ENCODE measurements at places on chromosomes 7 and 10.

GRCh38 chr10:98400482-98400881, 14.5 kb downstream of the PYROXD2 start:
- DNase-seq = no peak

- DNase-seq = no peak
These were observed 550 bp upstream of the CALU start for GRCh38 chr7:128738570-128739047.

- no peak for DNase-seq
These were observed 63.2 kb downstream of the KCNMA1 start for GRCh38 chr10:77574438-77574837.

GRCh38 chr7:133419041-133419440, 166.2 kb downstream of the EXOC4 start:
- no peak for DNase-seq

DNA sequence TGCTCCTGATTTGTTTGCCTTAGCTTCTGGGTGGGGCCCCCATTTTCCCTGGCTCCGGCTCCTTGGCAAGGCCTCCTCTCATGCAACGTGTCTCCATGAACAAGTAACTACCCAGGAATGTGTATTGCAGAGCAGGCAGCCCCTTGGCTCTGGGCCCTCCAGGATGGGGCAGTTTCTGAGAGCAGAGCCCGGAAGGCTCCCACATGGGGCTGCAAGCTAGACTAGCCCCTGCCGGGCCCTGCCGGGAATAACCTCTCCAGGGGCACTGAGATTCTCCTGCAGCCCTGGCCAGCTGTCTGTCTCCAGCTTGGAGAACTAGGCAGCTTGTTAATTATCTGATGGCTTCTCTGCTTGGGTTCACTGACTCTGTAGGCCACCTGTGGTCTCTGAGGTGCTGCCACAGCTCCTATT, 184.0 kb upstream of the INHBA start:
- no peak for DNase-seq

DNA sequence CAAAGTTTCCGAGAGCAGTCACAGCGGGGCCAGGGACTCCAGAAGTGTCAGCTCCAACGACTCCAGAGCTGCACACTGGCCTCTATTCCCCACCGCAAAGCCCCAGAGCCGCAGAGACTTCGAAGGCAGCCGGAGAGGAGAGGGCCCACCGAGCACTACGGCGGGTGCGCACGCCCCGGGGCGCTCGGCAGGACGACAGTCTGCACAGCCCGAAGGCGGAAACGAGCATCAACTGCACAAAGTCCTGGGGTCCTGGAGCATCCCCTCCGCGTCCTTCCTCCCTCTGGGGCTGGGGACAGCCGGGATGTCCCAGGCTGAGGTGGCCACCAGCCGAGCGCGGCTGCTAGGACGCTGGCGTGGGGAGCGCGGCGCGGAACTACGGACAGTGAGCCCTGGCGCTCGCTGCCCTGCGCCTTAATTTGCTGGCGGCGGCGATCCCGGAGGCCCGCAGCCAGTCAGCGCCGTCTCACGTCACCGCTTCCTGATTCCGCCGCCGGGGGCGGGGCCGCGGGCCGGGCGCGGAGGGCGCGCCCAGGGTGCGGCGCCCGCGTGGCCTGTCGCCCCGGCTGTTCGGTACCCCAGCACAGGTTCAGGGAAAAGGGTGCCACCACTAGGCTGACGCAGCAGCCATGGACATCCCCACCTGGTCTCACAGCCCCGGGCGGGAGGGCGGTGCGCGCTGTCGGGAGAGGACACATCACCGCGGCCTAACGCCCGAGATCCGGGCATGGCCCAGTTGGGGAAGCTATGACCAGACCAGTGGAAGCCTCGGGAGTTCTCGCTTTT, at the start of gene TBX20:
TSS of gene TBX20 (minus strand) at position 391 of the 786 bp plus-strand sequence. CDS start 480 bp downstream, outside the sequence.
- DNase-seq = peak; percentile 47

- DNase-seq = no peak
These were observed 644 bp upstream of the ABI1 start for GRCh38 chr10:26861205-26861998.

DNA sequence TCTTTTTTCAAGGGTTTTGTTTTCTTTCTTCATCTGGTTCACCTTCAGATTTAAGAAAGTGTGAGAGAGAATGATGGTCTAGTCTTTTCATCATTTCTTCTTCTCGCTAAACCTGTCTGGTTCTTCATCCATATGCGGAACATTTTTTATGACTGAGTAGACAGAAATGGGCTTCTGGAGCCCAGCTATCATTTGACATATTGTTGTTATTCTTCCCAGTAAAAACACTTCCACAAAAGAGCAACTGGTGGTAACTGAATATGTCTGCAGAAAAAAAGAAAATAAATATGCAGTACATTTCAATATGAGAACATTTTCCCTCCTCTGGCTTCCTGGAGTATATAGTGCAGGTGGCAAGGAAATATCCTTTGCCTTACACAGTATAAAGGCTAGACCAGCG, 209.5 kb downstream of the JCAD start:
- DNase-seq = no peak

- no peak for DNase-seq
These were observed 605 bp upstream of the NFKB2 start for GRCh38 chr10:102394801-102395399.

DNA sequence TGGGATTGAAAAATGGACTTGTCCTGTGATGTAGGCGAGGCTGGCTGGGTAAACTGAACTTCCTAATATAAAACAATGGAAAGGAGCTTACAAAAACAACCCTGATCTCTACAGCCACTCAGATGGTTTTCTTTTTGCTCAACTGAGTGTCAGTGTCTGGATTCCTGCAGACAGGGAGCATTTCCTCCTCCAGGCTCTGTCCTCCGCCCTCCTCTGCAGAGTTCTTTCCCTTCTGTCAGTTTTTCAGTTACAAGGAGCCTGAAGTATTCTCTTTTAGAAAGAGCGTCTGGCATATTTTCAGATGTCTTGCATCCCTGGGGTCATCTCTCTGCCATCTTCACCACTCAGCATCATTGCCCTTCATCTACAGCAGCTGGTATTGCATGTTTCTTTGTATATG, 50.0 kb upstream of the PITRM1 start:
- no peak for DNase-seq
